ENCODE measurements at places on chromosomes 5 and 9.
A peak's percentile ranks its signal among the peaks of the same experiment; 100 is the strongest.

DNA sequence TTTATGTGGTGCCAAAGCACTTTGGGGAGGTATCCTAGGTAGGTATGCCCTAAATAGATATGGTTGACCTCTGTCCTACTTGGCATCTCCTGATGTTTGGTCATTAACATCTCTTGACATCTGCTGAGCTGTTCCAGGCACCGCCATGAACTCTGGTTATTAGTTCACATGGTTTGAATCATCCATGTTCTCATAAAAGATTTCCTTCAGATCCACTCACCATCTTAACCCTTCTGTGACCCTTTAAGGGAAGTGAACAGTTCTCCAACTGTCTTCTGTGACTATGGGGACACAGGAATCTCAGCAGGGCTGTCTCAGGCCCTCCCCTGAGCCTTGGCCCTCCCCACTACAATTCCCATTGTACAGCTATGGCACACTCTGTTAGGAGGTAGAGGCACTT, 167.7 kb downstream of the CDH6 start:
- DNase-seq = no peak

DNA sequence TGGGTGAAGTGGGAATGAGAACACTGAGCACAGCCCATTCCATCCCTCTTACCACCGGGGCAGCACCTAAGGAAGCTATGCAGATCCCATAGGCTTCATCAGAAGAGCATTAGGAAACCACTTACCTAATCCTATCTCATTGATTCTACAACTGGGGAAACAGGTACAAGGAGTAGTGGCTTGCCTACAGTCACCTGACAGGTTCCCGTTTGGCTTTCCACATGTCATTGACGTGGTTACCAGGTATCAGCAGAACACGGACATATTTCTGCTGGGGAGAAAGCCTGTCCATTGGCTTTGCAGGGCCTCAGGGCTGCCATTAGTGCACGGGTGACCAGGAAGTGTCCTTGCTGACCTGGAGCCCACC, 11.3 kb downstream of the AFAP1L1 start:
- DNase-seq = no peak

GRCh38 chr5:115758356-115758755, 58.1 kb downstream of the CDO1 start:
- no peak for DNase-seq

DNA sequence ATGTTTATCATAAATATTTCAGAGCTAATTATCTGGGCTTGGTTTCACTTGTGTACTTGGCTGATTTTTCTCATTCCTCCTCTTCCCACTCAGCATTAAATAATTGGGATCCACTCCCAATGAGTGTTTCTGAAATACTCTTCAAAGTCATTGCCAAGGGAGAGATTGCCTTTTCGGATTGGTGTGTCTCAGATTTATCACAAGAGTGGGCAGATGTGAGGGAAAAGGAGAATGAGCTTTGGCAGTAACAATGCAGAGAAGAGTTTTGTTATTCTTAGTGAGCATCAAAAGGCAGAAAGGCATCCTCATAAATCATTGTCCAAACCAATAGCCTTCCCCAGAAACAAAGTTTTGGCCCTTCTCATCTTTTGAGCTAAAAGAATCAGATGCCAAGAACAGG, 79.2 kb downstream of the SEMA5A start:
- DNase-seq = no peak

GRCh38 chr5:80711938-80712337, 57.2 kb upstream of the DHFR start:
- no peak for DNase-seq

- peak; percentile 71 for DNase-seq
Observed at GRCh38 chr5:169980418-169981053, at the start of gene INSYN2B. INSYN2B (minus strand) TSS chr5:169980495; CDS start chr5:169883898, 96,597 bp downstream.

DNA sequence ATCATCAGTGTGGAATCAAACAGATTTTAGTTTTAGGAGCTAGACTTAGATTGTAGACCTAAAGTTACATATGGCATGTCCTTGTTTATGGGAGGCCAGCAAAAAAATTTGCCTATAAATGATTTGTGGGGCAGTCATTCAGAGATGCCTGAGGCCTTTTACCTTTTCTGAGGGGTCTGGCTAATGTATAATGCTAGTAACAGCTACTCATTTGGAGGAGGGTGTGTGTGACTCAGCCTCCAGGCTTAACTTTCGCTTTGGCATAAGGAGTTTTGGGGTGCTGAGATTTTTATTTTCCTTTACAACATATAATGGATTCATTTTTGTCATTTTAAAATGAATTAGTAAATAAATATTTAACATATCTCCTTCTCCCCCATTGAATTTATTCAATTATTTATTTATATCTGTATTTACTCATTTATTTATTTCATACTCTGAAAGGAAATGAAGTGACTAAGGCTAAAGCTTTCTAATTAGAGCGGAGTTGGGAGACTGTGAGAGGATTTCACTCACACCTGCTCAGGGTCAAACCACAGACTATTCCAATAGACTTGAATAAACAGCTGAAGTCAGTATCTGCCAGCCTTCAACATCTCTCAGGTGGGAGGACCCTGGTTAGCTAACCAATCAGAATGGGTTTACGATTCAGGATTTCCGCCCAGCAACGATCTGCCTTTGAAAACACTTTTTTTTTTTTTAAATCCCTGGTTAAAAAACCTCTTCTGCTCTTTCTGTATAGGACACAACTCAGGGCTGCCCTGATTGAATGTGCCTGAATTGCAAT, 487.5 kb upstream of the SGCD start:
- DNase-seq = no peak

DNA sequence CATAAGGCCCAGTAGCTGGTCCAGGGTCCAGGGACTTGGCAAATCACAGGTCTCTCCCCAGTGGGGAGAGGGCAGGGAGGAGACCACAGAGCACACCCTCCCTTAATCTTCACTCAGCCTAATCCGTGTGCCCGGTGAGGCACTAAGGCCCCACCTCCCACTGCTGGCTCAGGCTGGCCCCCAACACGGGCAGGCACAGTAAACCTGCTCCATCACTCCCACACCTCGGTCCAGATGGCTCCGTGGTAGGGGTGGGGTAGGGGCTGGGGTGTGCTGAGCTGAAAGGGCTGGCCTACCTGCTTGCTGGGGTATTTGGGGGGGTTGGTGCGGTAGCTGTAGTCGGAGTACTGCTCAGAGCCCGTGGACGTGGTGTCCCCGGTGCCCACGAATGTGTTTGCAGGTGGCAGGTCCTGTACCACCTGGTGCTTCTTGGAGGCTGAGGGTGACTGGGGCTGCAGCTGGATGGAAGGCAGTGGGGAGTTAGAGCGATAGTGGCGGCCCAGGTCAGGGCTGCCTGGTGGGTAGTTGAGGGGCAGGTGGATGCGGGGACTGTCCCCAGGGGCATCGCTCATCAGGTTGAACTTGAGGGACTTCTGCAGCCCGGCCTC, 15.2 kb downstream of the PCDH1 start:
- no peak for DNase-seq

DNA sequence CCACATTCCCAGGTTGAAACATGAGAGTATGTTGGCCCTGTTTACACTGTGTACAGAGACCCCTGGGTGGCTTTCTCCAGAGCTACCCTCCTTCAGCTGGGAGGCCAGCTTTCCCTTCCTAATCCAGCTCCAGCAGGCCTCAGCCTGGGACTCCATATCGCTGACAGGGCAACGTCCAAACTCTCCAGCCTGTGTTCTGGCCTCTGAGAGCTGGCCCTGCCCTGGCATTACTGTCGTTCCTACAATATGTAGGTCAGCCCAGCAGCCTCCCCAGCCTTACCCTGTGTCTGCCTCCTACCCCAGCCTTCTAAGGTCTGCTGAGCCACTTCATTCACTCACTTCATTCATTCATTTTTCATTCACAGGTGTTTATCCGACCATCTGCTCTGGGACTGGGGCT, 8.3 kb upstream of the EEIG1 start:
- DNase-seq = no peak

- no peak for DNase-seq
Observed at GRCh38 chr5:5710471-5710870, 288.0 kb downstream of the ICE1 start.

- DNase-seq = no peak
Observed at GRCh38 chr5:1877103-1878049, 5.3 kb downstream of the IRX4 start.

- no peak for DNase-seq
Observed at GRCh38 chr5:151480384-151481293, 33.2 kb downstream of the SLC36A1 start.

DNA sequence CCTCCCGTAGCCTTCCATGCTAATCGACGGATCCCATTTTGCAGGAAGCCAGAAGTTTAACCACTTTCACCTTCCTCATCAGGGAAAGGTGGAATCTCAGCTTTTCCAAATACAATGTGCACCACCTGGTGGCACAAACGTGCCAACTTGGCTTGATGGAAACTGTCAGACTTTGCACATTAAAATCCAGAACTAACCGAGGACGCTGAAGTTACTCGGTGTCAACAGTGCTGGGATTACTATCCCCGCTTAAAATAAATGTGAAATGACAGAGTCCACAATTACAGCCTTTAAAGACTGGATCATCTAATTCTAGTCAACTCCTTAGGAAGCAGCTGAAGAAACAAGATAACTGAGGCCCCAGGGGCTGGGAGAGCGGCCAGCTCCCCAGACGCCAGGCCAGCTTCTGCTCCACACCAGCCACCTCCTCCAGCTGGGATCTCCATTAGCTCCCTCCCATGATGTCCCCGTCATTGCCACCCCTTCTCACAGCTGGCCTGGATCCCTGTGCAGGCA, 50.1 kb upstream of the RETREG1 start:
- DNase-seq = no peak

GRCh38 chr5:111551161-111551560, 38.8 kb upstream of the STARD4 start:
- DNase-seq = no peak

GRCh38 chr9:93114169-93114983, 18.4 kb downstream of the CARD19 start:
- DNase-seq = peak; percentile 60

DNA sequence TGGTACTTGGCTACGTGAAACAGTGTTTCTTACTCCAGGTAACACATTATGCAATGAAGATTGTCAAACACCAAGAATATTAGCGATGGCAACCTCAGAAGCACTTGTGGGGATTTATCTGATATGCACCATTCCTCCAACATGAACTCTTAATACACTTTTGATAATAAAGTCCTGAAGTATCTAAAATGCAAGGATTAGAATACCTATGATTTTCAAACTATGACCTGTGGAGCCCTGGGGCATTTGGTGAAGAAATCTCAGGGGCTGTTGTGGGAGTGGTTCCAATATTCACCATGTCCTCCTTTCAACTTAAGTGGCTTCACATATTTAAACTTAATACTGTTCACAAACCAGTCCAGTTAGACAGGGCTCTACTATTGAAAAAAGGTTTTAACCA, 214.6 kb upstream of the POU5F2 start:
- DNase-seq = no peak

GRCh38 chr5:172878933-172879752, 45.1 kb downstream of the ERGIC1 start:
- no peak for DNase-seq

DNA sequence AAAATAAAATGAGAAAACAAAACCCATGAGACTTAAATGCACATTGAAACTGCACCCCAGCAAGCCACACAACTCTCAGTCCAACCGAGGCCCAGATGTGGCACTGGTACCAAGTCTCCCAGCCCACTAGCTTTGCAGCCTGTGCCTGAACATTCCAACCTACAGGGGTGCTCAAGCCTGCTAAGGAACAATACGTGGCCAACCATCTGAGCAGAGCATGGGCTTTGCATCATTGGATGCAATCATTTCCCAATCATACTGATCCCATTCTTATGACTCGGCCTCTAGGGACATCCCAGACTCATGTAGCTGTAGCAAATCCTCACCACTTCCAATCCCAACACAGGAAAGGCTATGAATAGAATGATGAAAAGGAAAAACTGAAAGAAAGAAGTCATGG, 297.2 kb downstream of the SPOCK1 start:
- DNase-seq = no peak

DNA sequence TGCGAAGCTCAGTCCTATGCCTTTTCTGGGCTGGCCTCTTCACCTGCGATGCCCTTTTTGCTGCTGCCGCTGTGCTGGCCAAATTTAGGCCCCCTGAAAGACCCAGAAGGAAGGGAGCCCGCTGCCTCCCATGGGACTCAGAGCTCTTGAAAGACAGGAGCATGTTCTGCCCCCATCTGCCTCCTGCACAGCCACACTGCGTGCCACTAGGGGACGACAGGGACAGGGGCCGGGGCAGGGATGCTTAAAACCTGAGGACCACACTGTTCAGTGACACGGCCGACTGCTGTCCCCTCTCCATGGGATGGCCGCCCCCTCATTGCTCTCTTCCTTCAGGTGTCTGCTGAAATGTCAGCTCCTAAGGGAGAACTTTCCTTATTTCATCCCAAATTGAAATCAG, 132.4 kb downstream of the ADAMTS2 start:
- DNase-seq = no peak

DNA sequence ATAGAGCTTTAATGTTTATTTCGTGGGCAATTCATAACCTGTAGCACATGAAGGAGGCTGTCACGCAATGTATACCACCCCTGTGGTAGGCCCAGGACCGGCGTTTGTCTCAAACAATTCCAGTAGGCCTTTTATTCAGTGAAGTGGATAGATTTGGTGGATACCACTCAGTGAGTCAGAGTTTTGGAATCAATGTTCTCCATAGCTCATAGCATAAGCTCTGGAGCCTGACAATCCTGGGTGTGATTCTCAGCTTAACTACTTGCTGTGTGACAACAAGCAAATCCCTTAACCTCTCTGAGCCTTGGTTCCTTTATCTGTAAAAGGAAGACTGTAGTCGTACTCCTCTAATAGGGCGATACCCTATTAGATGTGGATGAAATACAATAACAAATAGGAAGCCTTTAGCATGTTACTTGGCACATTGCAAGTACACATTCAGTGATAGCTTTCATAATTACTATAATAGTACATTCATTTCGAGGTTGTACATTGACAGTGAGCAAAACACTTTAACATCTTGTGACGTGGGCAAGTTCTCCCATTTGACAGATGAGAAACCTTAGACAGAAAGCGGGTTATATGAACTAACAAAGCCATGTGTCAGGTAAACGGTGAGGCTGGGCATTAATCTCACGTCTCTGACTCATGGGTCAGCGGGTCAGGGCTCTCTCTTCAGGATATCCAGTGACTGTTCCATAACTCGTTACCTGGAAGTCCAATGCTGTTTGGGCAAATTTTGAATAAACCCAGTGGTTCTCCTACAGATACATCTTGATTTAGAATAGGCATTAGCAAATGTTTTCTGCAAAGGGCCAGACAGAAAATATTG, 130.8 kb downstream of the C9orf152 start:
- DNase-seq = no peak
